ENCODE measurements at places on chromosomes 4 and X. TPM values are rescaled to one million over a fixed set of nuclear protein-coding genes. Genes with fewer than 3 reads are reported as not detected.

Gene TMEM31
- total RNA-seq, result not detected

Gene APBB2
- 13.1 TPM for total RNA-seq

Gene KLHL34
- total RNA-seq, result not detected

Gene OTC
- total RNA-seq, result not detected

Gene TRIM60
- total RNA-seq, result not detected

Gene NEXMIF
- not detected for total RNA-seq

Gene ADGRG4
- not detected for total RNA-seq

Gene ANAPC4
- 11.7 TPM for total RNA-seq

Gene FGF13
- 7.0 TPM for total RNA-seq

Gene PALLD
- 99.8 TPM for total RNA-seq

Gene FGF16
- not detected for total RNA-seq

Gene NAT8L
- not detected for total RNA-seq

All from SJSA1 (cell line).